Activated naive CD4-positive, alpha-beta T cell (primary cell): ENCODE measurements at places on chromosomes 6 and 20.

DNA sequence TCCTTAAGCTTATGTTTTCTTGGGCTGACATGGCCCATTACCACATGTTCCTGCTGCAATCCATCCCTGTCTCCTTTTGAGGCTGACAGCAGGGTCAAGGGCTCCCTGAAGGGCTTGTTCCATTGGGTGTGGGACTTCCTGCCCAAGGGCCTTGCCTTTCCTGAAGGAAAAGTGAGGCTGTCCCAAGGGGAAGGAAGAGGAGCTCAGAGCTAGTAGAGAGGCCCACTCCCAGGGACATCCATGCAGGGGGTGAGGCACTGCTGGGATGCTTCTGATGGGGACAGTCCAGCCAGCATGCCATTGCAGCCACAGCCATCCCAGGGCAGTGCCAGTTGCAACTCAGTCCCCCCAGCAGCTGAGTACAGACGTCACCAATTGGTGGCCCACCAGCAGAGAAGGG, 138.4 kb upstream of the FOXA2 start:
- DNase-seq, result no peak

- no peak for DNase-seq
Observed at GRCh38 chr6:46323966-46324622, 153.3 kb upstream of the ENPP5 start.

DNA sequence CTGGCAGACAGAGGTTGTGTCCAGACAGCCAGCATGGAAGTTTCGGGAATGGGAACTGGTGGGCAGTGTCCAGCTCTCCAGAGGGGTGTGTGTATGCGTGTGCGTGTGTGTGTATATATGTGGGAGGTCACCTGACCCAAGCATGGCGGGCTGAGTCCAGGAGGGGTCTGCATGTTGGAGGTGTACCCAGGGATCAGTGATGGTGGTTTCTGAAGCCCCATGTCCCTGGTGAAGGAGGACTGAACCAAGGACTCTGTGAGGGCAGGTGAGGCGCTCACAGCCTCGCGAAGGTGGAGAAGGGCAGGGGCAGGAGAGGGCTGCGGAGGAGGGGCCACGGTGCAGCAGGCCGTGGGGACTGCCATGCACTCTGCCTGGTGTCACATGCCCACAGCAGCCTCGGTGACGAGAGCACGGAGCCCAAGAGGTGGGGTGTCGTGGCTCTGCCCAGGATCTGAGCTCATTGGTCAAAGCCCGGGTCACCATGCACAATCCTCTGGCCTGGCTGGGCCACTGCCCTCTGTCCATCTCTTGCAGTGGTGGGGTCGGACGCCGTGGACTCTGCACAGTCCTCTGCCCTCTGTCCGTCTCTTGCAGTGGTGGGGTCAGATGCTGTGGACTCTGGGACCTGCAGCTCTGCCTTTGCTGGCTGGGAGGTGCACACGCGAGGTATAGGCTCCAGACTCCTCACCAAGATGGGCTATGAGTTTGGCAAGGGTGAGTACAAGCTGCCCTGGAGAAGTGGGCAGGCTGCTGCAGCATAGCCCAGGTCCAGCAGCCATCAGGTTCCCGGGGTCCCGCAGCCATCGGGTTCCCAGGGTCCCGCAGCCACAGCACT, 2.1 kb upstream of the LIME1 start:
- DNase-seq, result no peak

- DNase-seq, result no peak
Observed at GRCh38 chr6:129908356-129908755, 47.2 kb upstream of the TMEM244 start.

DNA sequence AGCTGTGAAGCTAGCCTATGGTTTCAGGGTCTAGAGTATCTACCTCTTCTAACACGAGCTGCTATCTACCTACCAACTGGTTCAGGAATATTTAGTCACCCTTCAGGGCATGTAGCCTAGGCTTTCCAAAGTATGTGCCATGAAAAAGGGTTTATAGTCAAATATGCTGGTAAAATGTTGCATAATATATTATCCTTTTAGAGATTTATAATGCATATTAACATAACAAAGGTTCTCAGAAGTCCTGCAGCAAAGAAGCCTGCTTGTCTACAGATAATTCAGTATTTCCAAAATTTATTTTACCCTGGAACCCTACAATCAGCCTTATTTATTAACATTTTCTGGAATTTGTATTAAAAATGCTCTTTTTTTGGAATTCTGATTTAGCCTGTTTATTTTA, 56.0 kb downstream of the PRDM13 start:
- DNase-seq, result no peak

GRCh38 chr6:119355157-119355556, 5.6 kb upstream of the MAN1A1 start:
- no peak for DNase-seq

GRCh38 chr20:34948030-34948429, 7.6 kb downstream of the GSS start:
- no peak for DNase-seq

DNA sequence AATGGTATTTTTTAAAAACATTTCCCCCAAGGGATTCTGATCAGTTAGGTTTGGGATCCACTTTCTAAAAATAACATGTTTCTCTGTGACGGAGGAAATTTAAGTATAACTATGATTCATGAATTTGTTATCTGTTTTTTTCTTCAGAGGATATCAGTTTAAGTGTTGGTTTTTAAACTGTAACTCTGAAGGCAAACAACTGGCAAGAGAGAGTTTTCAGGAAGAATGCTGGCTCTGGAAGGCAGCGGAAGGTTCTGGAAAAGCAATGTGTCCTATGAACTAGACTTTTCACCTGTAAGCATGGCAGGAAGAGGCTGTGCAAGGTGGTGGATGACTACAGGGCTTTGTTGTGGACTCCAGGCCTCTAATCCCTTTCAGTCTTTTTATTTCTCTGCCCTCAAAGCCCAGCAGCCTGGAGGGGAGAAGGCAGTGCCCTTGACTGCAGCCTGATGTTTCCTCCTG, 153.1 kb downstream of the GMPR start:
- DNase-seq, result no peak

GRCh38 chr6:82138075-82138791, 109.3 kb downstream of the IBTK start:
- DNase-seq, result no peak

DNA sequence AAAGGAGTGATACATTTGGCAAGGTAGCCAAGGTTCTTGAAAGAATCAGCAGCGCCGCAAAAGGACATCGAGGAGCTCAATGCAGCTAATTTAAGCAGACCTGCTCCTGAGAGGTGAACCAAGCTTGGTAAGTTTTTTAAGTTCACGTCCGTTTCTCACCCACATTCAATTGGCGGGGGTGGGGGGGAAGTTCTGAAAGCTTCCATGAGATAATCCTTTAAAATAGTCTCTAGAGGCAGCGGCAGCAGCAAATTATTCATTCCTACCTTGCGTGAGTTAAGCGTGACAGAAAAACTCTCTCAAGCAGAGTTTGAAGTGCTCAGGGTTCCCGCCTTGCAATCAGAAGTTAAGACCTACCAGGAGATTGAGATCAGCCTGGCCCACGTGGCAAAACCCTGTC, 97.3 kb upstream of the NHSL1 start:
- DNase-seq, result no peak
